ENCODE measurements at places on chromosomes 3 and 15.

DNA sequence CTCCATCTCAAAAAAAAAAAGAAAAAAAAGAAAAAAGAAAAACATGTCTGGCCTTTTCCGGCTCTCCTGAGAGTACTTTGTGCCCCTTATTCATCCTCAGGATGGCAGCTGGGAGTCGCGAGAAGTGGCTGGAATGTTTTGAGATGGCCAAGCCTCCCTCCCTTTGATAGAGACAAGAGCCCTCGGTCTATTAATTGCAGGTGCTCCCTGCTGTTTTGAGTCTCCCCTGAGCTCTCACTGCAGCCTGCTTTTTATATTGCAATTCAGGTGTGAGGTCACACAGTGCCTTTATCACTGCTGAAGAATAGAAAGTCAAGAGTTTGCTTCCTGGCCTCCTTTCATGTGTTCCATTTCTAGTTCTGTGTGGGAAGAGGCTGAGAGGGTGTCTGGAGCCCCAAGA lies 10.9 kb downstream of the CA12 start:
- DNase-seq = no peak

- DNase-seq = no peak
Measured at GRCh38 chr15:58459560-58459959, 27.8 kb downstream of the LIPC start.

GRCh38 chr15:78133801-78134200 lies 2.6 kb upstream of the CIB2 start:
- no peak for DNase-seq

GRCh38 chr3:17181413-17181907 lies 296.7 kb downstream of the PLCL2 start:
- DNase-seq = no peak

- DNase-seq = no peak
Measured at GRCh38 chr3:152318512-152318911, 49.8 kb downstream of the MBNL1 start.

Data from GM04503 (cell line).